Lung (tissue), 17 donors: ENCODE measurements at places on chromosomes 13 and 19. TPM values are rescaled to one million over a fixed set of nuclear protein-coding genes. Genes with fewer than 3 reads are reported as not detected.

Gene GAS6
- polyA plus RNA-seq = 107 TPM

GRCh38 chr19:7442423-7442822 lies 46.4 kb downstream of the PEX11G start:
- DNase-seq = no peak

DNA sequence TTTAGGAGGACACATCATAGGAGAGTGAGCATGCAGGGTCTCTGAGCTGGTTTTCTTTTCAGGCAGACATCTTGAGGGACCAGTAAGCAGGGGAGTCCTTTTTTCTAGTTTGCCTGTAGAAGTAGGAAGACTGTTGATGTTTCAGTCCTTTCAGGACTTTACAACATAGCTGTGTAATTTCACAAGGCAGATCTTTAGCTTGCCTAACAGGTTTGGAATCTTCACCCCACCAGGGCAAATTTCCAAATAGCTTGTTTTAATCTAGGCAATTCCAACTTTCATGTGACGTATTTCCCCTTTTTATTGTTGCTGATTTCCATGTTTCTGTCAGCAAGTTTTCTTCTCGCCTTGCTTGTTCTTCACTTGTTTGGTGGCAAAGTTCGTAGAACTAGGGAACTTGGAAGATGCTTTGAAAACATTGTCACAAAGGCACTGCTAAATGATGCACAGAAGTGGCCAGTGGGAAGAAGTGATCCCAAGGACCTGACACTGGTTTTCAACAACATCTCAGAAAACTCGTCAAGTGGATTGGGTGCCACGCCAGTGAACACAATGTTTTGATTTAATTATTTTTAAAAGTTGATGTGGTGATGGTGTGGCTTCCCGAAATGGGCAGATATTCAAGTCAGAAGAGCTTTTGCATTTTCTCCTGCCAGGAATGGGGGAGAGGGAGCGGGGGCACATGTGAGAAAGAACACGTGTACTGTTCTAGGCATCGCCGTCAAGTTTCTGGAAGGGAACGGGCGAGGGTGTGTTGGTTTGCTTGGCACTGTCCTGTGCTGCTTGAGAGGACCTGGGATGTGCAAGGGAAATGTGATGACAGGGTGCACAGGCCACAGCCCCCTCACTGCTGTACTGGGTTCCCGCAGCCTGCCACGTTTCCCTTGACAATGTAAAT lies 418.6 kb downstream of the OXGR1 start:
- DNase-seq = peak; percentile 1

DNA sequence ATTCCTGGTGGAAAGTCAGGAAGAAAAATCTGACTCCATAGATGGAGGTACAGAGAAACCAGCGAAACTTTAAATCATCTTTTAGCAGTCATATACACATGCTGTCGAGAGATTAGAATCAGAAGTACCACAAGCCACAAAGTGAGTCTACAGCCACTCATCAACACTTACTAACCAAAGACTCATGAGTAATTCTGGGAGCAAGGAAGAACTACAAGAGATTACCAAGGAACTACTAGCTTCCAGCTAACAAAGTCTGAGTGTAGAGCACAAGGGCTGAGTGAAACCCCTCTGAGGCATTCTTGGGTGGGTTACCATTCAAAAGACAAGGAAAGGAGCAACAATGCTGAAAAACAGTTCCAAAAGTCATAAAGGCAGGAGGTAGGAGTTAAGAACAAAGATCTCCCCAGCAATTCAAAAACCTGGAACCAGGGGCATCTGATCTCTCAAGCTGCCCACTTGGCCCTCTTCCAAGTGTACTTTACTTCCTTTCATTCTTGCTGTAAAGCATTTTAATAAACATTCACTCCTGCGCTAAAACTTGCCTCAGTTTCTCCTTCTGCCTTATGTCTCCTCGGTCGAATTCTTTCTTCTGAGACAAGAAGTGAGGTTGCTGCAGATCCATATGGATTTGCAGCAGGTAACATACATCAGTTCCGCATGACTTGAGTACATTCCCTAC lies 13.0 kb downstream of the RBM26 start:
- no peak for DNase-seq

GRCh38 chr19:32012206-32012605 lies 333.2 kb upstream of the ZNF507 start:
- DNase-seq = no peak

DNA sequence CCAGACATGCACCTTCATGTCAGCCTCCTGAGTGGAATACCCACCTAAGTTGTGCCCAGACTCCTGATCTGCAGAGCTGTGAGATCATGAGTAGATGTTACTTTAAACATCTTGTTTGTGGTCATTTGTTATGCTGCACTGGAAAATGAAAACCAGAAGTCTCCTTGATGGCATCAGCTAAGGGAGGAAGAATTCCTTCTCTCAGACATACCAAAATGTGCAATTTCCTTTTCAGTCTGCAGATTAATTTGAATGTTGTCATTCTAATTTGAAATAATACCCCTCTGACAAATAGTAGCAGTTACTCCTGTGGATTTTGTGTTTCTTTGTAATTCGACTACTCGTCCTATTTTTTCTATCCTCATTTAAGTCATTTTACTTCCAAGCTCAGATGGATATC lies 59.3 kb downstream of the ITGBL1 start:
- no peak for DNase-seq
